GM04503 (cell line): ENCODE measurements at places on chromosomes 12 and 14.

GRCh38 chr14:72808564-72808963, 85.3 kb downstream of the DPF3 start:
- DNase-seq: no peak

GRCh38 chr12:26112703-26113147, 12.1 kb downstream of the BHLHE41 start:
- no peak for DNase-seq

DNA sequence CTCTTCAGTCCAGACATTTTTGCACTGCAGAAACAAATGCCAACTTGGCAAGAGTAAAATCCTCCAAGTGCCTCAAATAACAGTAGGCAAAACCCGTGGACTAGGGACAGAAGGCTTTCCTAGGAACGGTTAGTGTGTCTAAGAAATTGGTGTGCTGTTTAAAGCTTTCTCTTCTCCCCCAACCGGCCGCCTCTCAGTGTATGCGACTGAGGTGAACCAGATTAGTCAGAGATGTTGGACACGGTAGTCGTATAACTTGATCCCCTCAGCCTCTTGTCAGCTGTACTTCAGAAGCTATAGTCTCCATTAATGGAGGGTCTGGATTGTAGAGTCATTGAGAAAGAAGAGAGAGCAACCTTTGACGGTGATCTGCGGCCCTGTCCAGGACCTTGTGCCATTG, 21.7 kb downstream of the PPFIBP1 start:
- no peak for DNase-seq

DNA sequence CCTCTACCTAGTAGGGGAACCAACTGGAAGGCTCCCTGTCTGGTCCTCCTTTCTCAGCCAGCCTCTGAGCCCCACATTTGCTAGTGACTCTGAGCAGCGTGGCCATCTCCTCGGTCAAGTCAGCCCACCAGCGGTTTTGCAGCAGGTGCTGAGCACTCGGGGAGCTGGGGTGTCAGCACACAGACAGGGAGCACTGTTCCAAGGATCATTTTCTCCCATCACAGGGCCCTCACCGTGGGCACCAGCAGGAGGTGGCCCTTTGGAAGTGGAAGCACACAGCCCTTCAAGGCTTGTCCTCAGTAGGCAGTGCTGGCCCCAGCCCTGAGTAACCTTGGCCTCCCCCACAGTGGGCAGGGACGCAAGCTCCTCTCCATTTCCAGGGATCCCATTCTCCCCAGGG, 24.1 kb upstream of the EML1 start:
- no peak for DNase-seq

- no peak for DNase-seq
Measured at GRCh38 chr14:47425302-47425701, 250.1 kb downstream of the MDGA2 start.

GRCh38 chr12:128974881-128975280, 121.6 kb downstream of the GLT1D1 start:
- DNase-seq: no peak

DNA sequence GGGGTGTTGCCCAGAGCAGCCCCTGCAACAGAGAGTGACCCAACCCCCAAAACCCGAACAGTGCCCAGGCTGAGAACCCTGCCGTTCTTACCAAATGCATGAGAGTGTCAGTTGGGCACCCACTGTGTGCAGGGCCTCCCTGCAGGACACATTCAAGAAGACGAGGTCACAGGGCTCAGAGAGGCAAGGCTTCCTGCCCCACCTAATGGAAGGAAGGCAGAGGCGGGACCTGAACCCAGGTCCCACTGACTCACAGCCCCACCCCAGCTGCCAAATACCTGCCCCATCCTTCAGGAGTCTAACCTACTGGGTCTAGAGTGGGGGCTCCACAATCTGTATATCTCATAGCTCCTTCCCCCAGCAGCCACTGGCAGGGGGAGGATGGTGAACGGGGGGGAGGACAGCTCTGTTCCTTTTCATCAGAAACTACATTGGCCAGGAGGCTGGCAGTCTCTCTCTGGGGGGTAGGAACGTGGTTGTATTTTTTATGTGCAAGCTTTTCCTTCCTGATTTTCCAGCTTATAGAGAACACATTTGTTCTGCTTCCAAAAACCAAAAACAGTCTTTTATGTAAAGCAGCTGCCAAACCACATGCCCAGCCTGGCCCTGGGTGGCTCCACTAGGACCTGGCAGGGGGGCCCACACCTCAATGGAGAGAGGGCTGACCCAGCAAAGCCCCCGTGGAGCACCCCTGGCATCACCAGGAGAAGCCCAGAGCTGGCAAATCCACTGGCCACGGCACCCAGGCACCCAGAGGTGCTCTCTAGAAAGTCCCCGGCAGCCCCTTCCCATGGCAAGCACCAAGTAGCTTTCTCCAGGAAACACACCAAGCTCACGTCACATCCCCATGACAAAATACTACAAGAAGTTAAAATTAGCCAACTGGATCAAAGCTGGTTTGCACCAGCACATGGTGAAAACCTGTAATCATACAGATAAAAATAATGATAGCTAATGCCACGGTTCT, 17.0 kb downstream of the NCOR2 start:
- no peak for DNase-seq

DNA sequence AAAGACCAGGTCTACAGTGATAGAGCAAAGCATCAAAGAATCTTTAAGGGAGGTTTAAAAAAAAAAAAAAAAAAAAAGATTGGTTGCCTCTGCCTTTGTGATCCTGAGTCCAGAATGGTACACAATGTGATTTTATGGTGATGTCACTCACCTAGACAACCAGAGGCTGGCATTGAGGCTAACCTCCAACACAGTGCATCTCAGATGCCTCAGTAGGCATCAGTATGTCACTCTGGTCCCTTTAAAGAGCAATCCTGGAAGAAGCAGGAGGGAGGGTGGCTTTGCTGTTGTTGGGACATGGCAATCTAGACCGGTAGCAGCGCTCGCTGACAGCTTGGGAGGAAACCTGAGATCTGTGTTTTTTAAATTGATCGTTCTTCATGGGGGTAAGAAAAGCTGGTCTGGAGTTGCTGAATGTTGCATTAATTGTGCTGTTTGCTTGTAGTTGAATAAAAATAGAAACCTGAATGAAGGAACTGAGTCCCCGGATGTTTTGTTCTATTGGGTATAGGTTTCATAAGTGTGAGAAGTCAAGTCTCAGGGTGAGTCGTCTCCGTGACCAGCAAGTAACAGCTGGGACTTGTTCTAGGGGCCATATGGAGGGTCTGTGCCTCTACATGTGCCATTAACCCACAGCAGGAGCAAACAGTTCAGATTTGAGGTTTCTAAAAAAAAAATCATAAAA, 9.3 kb downstream of the PEBP1 start:
- DNase-seq: no peak

GRCh38 chr12:99800605-99801004, 153.1 kb downstream of the GARIN6 start:
- no peak for DNase-seq

GRCh38 chr12:129101816-129102215, 248.5 kb downstream of the GLT1D1 start:
- DNase-seq: no peak

DNA sequence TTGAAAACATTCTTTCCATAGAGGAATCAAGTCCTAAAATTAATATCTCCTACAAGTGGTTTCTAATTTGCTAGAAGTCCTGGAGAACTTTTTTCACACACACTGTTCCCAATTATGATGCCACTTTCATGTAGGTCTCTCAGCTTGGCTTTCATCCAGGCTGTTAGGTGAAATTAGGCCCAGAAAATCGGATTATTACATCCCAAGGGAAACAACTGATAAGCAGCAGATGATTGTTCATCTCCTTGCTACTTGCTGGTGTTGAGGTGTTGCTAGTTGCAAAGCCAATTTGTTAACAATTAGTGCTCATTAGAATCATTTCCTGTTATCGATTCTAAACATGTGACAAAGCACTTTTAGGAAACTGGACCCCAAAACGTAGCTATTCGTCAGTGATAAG, 248.0 kb downstream of the PDZRN4 start:
- no peak for DNase-seq

DNA sequence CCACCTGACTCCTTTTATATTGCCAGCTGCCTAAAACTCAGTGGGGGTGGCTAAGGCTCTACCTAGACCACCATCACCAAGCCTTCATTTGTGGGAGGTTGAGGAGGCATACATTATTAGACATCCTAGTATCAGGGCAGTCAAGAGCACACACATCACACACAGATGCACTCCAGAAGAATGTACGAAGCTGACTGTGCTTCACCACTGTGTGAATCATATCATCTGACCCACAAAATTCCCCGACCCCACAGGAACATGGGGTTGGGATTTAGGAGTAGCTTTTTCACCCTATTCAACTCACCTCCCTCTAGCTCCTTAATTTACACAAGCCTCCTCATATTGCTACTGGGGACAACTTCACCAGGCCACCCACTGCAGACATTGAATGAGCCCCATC, 64.8 kb upstream of the BDKRB2 start:
- no peak for DNase-seq

- DNase-seq: no peak
Measured at GRCh38 chr14:21078287-21078686, 8.2 kb downstream of the ARHGEF40 start.

GRCh38 chr14:36952689-36953088, 219.7 kb downstream of the SLC25A21 start:
- peak; percentile 44 for DNase-seq

DNA sequence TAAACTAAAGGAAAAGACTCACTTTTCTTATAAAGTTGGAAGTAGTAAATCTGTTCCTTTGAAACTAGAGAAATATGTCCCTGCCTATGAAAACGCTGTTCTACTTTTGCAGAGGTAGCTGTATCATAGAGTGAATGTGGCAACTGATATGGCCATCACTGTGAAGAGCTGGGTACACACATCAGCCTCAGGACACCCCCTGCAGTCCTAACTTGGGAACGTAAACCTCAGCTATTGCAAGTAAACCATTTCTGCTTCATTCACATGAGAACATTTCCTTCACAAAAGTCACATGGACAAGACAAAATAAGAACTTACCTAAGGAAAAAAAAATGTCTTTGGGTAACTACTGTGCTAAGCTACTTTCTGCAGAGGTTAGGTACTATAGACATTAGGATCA, 233.3 kb upstream of the PPFIA2 start:
- DNase-seq: no peak

GRCh38 chr12:119072440-119072839, 91.1 kb downstream of the SRRM4 start:
- DNase-seq: no peak

GRCh38 chr12:30926243-30927221, at the start of gene TSPAN11:
TSS of gene TSPAN11 (plus strand) at chr12:30926748. CDS start at chr12:30953992, 27,244 bp downstream.
- no peak for DNase-seq

GRCh38 chr14:35818346-35819115, 7.6 kb upstream of the BRMS1L start:
- no peak for DNase-seq

GRCh38 chr12:89357297-89357730, 5.0 kb upstream of the DUSP6 start:
- DNase-seq: no peak

DNA sequence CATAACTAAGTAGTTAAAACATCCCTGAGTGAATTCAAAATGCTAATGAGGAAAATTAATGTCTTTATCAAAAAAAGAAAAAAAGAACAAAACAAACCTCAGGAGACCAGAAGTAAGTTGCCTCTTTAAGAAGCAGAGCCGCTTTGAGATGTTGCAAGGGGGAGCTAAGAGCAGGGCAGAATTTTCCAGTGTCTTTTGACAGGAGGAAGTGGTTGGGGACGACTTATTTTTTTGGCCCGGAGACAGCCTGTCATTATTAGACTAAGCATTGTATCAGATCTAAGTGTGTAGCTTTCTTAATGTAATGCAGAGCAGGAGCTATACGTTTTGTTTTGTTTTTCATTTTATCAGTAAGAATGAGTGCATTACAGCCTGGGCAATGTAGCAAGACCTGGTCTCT, 206.6 kb downstream of the CACNA1C start:
- DNase-seq: no peak

DNA sequence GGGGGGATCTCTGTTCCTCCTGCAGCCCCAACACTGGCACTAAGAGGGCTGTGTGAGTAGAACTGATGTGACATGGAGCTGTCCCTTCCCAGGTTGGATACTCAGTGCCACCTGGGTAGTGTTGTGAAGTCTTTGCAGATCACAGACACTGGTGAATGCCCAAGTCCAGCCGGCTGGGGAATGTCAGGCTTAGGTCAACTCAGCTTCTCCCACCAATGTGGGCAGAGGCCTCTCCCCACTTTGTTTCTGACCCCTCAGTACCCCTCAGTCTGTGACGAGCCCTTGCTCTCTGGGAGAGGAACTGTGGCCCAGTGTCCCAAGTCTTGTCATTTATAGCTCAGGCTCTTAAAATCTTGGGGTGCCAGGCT, 11.3 kb downstream of the SLC25A29 start:
- no peak for DNase-seq

DNA sequence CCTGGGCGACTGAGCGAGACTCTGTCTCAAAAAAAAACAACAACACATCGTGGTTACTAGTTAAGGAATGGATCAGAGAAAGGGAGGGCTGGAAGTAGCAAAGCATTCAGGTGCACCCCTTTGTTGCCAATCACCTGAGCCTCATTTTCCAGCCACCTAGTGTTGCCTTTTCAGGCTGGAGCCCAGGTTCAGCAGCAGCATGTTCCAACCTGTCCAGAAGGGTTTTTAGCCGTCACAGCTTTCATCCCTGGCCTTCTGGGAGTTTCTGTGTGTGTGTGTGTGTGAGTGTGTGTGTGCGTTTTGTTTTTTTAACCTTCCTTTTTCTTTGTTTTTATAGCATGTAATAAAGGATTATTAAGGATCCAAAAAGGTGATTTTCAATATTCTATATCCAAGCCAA, 121.1 kb upstream of the ATF1 start:
- DNase-seq: no peak

DNA sequence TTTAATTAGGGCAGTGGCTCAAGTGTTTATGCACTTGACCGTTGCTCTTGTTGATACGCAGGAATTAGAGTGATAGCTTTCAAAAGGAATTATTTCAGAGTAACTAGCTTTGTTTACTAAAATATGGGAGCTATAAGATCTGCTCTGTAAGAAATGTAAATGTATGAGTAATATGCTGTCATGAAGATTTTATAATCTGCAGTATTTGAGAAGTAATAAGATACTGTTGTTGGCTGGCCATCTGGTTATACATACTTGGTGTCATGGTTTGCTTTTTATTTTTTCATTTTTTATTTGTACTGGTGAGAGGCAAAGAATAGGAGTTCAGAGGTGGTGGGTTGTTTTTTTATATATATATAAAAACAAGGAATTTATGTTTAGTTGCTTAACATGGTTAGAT, 58.5 kb downstream of the PLXNC1 start:
- no peak for DNase-seq

DNA sequence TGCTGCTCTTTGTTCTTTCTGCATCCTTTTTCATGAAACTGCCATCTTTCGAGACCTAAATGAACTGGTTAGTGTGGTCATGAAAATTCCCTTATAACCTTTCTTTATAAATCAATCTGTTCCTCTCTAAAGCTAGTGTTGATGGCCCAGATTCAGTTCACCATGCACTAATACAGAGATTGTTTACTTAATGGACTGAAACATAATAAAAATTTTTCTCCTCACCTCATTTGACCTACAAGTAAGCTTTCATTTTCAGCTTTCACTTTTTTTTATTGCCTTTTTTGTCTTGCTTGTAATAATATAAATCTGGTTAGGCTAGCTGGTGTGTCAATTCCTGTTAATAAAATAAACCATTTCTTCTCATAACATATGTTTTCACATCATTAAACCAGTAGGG, 183.8 kb downstream of the CCDC59 start:
- no peak for DNase-seq

- no peak for DNase-seq
Measured at GRCh38 chr14:26191123-26191522, 406.7 kb downstream of the NOVA1 start.
